Placental epithelial cell (primary cell): ENCODE measurements at places on chromosomes 3 and 15. TPM values are rescaled to one million over a fixed set of nuclear protein-coding genes. Genes with fewer than 3 reads are reported as not detected.

Gene RAD51
- 4.3 and 4.7 TPM in 2 replicates for total RNA-seq

Gene FANCD2OS
- total RNA-seq, result not detected in 2 replicates

Gene C15orf62
- under 0.01 and 0.33 TPM in 2 replicates for total RNA-seq

Gene RYR3
- total RNA-seq, result 0.98 and 2.4 TPM in 2 replicates

Gene FMN1
- total RNA-seq, result 2.7 and 4.2 TPM in 2 replicates

Gene KIF15
- 2.8 and 4.3 TPM in 2 replicates for total RNA-seq

Gene CTDSPL
- total RNA-seq, result 33.4 and 58.0 TPM in 2 replicates

Gene MUSTN1
- total RNA-seq, result 0.79 TPM in 1 of 2 replicates, not detected in the other

Gene ERICH6
- total RNA-seq, result 0.33 and 0.39 TPM in 2 replicates

Gene PRR23C
- not detected in 2 replicates for total RNA-seq

Gene CADPS
- not detected in 2 replicates for total RNA-seq
